ENCODE measurements at places on chromosomes 1 and 21. TPM values are rescaled to one million over a fixed set of nuclear protein-coding genes. Genes with fewer than 3 reads are reported as not detected.

The NSL1 gene
- total RNA-seq, result 37.3 TPM

The MFAP2 gene
- 1.8 TPM for total RNA-seq

The LCE3E gene
- total RNA-seq, result not detected

The GTF2B gene
- 29.3 TPM for total RNA-seq

The ZNF683 gene
- not detected for total RNA-seq

The LCE2B gene
- not detected for total RNA-seq

DNA sequence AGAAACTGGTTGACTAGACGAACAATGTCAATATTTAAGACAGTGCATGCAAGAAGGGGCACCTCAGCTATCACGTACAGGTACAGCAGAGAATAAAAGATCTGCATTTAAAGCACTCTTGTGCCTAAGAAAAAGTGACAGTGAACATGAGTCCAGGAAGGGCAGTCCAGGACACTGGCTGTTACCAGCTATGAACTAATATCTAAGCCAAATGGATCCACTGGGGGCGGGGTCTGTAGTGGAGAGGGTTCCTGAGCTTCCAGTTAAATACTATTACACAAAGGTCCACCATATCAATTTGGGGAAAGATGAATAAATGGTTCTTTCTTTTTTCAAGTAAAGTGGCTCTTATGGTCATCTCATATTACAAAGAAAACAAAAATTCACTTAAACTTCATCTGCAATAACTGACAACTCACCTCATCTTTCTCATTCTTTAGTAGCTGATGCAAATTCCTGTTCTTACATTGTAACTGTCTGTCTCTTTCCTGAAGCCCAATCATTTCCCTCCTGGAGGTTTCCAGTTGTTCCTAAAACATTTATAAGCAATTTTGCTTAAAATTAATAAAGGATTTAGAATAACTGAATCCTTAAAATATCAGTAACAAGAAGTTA is 24.5 kb downstream of the SSX2IP start:
- no peak for DNase-seq
- H3K4me3 ChIP-seq, result no peak overlapping the region
- H3K4me1 ChIP-seq, result 0 out of 2 replicates have a peak, but pooled peaks cover 6% of the 10 kb centered on the region
- H3K27me3 ChIP-seq, result no peaks in the 10 kb centered on the region

GRCh38 chr1:160708801-160709200 is 2.8 kb downstream of the CD48 start:
- no peak overlapping the region for H3K27ac ChIP-seq
- no peak overlapping the region for H3K4me3 ChIP-seq
- H3K27me3 ChIP-seq, result peaks cover 95% of the 10 kb centered on the region
- no peaks in the 10 kb centered on the region for H3K4me1 ChIP-seq

DNA sequence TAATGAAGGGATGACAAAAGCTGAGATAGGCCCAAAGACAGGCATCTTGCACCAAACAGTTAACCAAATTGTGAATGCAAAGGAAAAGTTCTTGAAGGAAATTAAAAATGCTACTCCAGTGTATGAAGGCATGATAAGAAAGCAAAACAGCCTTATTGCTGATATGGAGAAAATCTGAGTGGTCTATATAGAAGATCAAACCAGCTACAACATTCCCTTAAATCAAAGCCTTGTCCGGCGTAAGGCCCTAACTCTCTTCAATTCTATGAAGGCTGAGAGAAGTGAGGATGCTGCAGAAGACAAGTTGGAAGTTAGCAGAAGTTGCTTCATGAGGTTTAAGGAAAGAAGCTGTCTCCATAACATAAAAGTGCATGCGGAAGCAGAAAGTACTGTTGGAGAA is 4.3 kb upstream of the ANGEL2 start:
- H3K4me3 ChIP-seq, result no peak overlapping the region
- H3K27ac ChIP-seq, result no peak overlapping the region
- no peaks in the 10 kb centered on the region for H3K36me3 ChIP-seq

- no peak overlapping the region for H3K27ac ChIP-seq
- no peaks in the 10 kb centered on the region for H3K36me3 ChIP-seq
- no peaks in the 10 kb centered on the region for H3K27me3 ChIP-seq
Measured at GRCh38 chr1:63909526-63909925, 135.7 kb downstream of the ROR1 start.

GRCh38 chr1:23356471-23357137 is 12.5 kb upstream of the HNRNPR start:
- H3K4me1 ChIP-seq, result no peaks in the 10 kb centered on the region
- H3K4me3 ChIP-seq, result no peak overlapping the region
- peaks cover 22% of the 10 kb centered on the region for H3K36me3 ChIP-seq
- DNase-seq, result no peak
- H3K27me3 ChIP-seq, result no peaks in the 10 kb centered on the region

DNA sequence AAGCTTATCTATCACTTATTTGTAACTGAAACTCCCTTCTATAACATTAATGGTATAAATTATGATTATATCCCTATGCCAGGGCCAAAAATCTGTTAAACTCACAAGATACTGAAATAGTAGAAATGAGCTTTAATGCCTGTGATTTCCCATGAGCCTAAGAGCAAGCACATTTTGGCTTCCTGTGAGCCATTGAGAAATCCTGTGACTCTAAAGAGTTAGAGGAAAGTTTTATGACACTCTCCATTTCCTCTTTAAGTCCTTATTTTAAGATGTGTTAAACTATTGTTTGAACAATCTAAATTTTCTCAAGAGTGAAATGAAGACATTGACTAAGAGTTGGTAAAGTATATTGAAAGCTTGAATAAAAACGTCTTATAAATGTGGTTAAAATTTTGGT is 45.6 kb downstream of the SUCO start:
- DNase-seq, result no peak
- no peak overlapping the region for H3K27ac ChIP-seq
- no peaks in the 10 kb centered on the region for H3K4me1 ChIP-seq
- H3K36me3 ChIP-seq, result peaks cover 68% of the 10 kb centered on the region
- no peaks in the 10 kb centered on the region for H3K27me3 ChIP-seq

DNA sequence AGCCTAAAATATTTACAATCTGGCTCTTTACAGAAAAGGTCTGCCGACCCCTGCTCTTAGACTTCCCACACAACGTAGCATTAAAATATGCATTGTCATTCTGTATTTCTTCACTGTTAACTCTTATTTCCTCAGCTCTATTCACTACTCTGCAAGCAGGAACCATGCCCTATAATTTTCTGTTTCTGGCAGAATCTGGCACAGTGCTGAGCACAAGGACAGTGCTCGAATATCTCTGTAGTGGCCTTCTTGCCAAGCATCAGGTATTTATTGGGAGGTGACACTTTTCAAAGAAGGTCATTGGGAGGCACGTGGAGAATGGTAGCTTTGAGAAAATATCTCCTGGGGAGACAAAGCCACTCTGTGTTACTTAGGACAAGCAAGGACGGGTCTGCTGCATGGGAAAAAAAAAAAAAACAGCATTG is 77.9 kb downstream of the PSMG1 start:
- DNase-seq, result no peak
- H3K36me3 ChIP-seq, result no peaks in the 10 kb centered on the region
- H3K4me3 ChIP-seq, result no peak overlapping the region
- H3K27ac ChIP-seq, result no peak overlapping the region

GRCh38 chr1:41523071-41523470 is 38.6 kb upstream of the EDN2 start:
- DNase-seq, result no peak
- H3K4me3 ChIP-seq, result no peak overlapping the region
- H3K27ac ChIP-seq, result no peak overlapping the region
- H3K27me3 ChIP-seq, result no peaks in the 10 kb centered on the region

DNA sequence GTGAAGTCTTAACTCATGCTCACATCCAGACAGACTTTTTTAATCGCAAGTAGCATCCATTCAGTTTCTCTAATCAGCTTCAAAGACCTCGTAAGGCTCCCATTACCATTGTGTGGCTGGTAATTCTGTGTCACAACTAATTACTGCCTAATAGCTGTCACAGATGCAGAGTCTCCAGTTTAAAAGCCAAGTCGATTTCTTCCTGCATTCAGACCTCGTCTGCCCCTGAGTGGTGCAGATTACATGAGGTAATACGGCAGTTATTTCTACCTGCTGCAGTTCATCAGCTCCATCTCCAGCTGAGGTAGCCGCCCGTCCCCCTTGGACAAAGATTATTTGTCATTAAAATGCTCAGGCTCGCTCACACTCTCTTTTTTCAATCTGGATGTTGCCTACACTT is 34.4 kb upstream of the OLIG2 start:
- no peak for DNase-seq
- H3K4me3 ChIP-seq, result no peak overlapping the region
- no peaks in the 10 kb centered on the region for H3K4me1 ChIP-seq
- H3K36me3 ChIP-seq, result no peaks in the 10 kb centered on the region
- H3K27me3 ChIP-seq, result peaks cover 68% of the 10 kb centered on the region

DNA sequence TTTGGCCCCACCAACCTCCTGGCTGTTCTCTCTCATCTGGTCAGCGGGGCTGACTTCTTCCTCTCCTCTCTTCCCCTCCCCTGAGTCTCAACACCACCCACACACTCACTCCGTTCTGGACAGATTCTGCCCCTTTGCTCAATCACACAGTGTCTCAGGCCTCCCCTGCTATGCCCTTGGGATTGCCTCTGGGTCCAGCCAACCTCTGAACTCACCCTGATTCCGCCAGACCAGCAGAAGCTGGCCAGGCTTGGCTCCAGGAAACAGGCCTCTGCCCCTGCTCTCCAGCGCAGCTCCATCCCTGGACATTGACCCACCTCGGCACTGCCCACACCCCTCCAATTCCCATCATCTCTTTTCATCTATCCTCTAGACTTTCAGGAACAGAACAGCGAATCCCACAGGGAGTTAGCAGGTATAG is 22.1 kb downstream of the AHDC1 start:
- H3K4me3 ChIP-seq, result no peak overlapping the region
- no peak for DNase-seq
- H3K4me1 ChIP-seq, result peaks cover 14% of the 10 kb centered on the region
- peaks cover 2% of the 10 kb centered on the region for H3K36me3 ChIP-seq
- no peak overlapping the region for H3K27ac ChIP-seq

Measured in PC-3 (cell line).